ENCODE measurements at places on chromosomes 1 and 21. TPM values are rescaled to one million over a fixed set of nuclear protein-coding genes. Genes with fewer than 3 reads are reported as not detected.

BTBD8 gene
- total RNA-seq, result 2.1 TPM

UBE2Q1 gene
- total RNA-seq, result 29.6 TPM

SLC25A34 gene
- 0.73 TPM for total RNA-seq

PEAR1 gene
- 12.7 TPM for total RNA-seq

SLC2A5 gene
- 25.9 TPM for total RNA-seq

LRRC8D gene
- total RNA-seq, result 20.7 TPM
